ENCODE measurements at places on chromosomes 5 and 9.

- DNase-seq = no peak
Observed at GRCh38 chr5:80837679-80838078, 122.5 kb upstream of the RASGRF2 start.

GRCh38 chr5:110790673-110791072 lies 51.9 kb downstream of the SLC25A46 start:
- DNase-seq = peak; percentile 3

DNA sequence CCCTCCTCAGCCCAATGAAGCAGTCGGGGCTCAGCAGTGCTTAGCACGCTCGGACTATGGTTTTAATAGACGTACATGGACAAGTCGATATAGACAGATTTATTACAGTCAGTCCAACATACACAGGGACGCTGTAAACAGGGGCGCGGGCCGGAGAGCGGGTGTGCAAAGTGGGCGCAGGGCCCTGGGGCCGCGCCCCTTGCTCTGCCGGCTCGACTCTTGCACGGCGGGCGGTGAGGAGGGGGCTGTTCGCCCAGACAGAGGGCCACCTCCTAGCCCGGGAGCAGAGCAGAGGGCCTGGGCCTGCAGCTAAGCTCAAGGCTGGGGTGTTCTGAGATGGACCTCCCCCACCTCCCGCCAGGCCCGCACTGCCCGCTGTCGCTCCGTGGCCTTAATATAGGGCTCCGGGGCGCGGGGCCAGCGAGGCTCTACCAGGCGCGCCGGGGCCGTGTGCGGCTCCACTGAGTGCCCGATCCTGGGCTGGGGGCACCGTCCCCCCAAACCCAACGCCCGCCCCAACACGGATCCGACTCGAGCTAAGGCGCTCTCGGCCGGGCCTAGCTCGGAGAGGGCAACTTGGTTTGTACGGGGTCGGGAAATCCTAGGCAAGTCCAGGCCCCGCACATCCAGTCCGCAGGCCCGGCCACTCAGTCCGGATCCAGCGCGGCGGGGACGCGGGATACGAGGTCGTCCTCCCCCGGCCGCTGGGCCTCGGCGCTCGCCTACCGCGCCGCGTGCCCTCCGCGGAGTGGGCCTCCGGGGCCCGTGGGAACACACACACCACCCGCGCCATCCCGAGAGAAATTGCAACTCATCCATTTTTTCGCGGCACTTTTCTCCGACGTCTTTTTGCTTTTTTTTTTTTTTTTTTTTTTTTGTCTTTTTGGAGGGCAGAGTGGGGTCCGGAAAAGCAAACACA lies 6.1 kb downstream of the PITX1 start:
- no peak for DNase-seq

DNA sequence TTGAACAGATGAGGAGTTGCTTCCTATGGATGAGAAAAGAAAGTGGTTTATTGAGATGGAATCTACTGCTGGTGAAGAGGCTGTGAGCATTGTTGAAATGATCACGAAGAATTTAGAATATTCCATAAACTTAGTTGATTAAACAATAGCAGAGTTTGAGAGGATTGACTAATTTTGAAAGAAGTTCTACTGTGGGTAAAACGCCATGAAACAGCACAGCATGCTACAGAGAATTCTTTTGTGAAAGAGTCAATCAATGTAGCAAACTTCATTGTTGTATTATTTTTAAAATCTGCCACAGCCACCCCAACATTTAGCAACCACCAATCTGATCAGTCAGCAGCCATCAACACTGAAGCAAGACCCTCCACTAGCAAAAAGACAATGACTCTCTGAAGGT lies 309.1 kb downstream of the SPOCK1 start:
- peak; percentile 34 for DNase-seq

DNA sequence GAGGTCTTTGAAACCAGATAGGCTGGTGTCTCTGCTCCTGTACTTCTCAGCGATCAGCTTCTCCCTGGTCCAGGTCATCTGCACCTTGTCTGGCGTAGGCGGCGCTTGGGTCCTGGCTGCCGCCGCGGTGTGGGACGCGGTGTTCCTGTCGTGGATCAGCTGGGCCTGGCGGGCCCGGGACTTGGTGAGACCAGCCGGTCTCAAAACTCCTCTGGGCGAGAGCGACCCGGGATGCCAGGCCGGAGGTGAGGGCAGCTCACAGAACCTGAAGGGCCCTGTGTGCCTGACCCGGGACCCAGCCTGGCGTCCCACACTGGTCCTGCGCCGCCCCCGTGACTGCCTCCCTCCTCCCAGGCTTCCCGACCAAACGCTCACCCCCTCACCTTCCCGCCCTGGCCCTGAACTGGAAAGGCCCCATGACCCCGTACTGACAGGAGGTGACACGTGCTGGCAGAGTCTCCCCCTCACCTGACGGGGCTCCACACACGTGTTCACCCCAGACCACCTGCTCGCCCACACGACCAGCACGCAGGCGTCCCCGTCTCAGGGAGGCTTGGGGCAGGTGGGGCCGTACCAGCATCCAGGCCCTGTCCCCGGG lies 49.0 kb downstream of the NKD2 start:
- DNase-seq = no peak

DNA sequence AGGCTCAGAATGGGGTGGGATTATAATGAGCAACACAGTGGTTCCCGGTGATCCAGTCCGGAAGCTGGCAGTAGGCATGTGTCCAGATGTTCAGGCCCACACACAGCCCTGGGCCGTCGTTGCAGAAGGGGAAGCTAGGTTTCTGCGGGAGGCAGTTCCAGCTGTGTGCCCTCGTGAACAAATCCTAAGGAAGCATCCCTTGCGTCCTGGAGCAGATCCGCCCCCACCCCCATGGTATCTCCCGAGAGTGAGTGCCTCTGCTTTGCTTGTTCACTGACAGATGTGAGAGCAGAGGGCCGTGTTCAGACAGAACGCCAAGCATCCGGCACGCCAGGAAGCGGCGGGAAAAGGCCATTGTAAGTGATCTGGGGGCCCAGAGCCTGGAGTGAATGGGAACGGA lies 104.8 kb downstream of the PDE6A start:
- DNase-seq = no peak

DNA sequence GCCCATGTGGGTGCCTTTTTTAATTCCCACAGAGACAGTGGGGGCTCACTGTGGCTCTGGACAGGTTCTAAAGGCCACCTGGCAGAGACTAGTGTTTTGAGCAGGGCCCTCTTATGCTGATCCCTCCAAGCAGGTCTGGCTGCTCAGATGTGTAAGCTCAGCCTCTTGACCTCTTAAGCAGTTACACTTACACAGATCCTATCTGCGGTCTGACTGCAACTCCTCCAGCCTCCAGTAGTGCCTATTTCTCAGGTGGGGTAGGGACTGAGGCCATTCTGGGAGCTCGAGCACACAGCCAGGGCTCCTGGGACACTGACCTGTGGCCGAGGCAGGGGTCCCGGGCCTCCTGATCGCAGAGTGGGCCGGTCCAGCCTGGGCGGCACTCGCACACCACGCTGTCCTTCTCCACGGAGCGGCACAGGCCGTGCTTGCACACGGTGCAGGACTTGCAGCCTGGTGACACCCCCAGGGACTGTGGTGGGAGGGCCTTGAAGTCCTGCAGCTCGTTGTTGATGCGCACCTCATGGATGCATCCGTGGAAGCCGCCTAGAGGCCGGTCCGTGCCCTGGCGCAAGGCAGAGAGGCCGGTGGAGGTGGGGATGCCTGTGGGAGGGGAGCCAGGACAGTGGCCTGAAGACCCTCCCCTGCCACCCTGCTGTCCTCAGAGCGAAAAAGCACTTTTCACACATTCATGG lies 91.9 kb upstream of the PANK3 start:
- DNase-seq = no peak

DNA sequence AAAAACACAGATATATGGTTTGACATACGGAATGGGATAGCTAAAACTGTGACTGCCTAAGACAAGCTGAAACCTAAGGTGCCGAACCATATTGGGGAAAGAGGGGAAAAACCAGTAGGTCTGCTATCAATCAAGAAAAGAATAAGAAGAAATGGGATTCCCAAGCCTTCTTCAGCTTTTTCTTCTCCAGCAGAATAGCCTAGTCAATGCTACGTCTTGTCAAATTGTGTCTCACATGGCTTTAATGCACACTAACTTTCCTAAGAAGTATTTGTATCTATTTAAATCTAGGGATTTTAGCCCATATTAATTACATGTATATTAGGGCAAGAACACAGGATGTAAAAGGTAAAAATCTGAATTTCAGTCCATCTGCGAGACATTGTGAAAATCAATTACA lies 797 bp upstream of the FBXO38 start:
- DNase-seq = no peak

DNA sequence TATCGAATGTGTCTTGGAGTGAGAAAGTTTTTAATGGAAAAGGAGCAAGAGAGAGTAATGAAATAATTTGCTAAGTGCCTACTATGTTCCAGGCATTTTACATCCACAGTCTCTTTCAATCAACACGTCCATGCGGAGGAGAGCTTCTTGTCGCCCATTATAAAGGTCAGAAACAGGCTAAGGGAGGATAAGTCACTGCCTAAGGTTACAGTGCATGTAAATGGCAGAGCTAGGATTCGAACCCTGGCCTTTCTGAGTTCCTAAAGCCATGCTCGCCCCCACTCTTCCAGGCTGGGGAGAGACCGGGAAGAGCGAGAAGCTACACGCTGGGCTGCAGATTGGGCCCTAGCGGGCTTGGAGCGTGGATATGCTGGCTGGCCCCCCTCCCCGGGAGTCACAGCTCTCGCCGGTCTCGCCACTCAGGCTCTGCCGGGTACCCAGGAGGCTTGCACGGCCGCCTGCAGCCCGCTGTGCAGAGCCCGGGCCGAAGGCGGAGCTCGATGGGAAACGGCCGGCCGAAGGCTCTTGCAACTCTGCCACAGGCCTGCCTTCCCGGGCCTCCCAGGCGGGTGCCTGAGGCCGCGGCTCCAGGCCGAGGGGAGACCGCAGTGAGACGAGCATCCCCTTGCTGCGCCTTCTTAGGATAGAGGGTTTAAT lies 775 bp upstream of the LHX2 start:
- DNase-seq = no peak

GRCh38 chr9:117233016-117233415 lies 181.8 kb downstream of the ASTN2 start:
- DNase-seq = no peak

- no peak for DNase-seq
Observed at GRCh38 chr9:107386396-107386795, 103.2 kb downstream of the KLF4 start.

DNA sequence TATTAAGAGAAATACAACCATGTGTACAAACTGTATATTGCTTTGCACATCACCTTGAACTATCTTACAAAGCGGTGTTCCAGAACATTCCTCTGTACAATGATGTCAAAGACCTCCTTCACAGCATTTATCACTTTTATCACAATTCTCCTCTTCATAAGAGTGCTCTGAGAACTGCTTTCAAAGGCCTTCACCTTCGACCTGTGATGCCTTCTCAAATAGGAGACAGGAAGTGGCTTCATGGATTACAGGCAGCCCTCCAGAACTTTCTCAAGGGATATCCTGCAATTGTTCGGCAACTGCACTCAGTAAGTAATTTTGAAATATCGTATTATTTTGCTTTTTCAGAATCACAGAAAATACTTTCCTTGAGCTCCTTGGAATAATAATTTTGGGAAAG lies 68.0 kb upstream of the IL7R start:
- no peak for DNase-seq

GRCh38 chr5:78591138-78591612 lies 57.4 kb downstream of the LHFPL2 start:
- peak; percentile 91 for DNase-seq

GRCh38 chr5:17443333-17444130 lies 54.5 kb upstream of the TAF11L2 start:
- no peak for DNase-seq

DNA sequence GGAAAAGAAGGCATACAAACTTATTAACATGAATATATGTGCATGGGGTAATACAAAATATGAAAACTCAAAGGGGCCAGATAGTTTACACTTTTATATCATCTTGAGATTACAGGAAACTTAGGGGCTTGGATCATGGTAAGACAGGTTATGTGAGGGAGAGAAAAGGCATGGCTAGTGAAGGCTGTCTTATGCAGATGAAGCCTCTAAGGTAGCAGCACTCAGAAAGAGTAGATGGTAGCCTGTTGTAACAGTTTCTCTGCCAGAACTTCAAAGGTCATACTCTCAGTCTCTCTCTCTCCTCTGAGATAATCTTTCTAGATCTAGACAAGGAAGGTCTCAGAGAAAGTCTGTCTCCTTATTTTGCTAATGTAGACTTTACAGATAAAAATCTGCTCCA lies 57.2 kb upstream of the FGF10 start:
- DNase-seq = no peak

GRCh38 chr9:94818178-94818541 lies 91.7 kb downstream of the AOPEP start:
- DNase-seq = no peak

DNA sequence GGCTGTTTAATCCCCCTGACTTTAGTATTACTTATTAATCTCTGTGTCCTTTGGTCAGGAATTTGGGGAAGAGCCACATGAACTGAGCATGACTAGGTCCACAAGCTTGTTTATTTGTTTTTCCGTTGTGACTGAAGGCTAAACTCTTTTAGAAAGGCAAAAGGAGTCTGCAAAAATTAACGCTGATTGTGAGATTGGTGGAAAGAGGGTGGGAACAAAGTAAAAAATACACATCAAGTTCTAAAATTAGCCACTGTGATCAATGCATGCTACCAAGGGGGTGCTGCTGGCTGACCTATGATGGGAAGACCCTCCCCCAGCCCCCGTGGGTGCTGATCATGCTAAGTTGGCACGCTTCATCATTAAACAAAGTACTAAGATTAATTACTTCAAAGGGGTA lies 356.8 kb downstream of the ADGRV1 start:
- DNase-seq = no peak

- no peak for DNase-seq
Observed at GRCh38 chr9:135920973-135921585, 13.7 kb upstream of the CAMSAP1 start.
